ENCODE measurements at places on chromosomes 3 and 15.

GRCh38 chr3:71142441-71143161 lies 440.9 kb downstream of the FOXP1 start:
- DNase-seq = peak; percentile 39

DNA sequence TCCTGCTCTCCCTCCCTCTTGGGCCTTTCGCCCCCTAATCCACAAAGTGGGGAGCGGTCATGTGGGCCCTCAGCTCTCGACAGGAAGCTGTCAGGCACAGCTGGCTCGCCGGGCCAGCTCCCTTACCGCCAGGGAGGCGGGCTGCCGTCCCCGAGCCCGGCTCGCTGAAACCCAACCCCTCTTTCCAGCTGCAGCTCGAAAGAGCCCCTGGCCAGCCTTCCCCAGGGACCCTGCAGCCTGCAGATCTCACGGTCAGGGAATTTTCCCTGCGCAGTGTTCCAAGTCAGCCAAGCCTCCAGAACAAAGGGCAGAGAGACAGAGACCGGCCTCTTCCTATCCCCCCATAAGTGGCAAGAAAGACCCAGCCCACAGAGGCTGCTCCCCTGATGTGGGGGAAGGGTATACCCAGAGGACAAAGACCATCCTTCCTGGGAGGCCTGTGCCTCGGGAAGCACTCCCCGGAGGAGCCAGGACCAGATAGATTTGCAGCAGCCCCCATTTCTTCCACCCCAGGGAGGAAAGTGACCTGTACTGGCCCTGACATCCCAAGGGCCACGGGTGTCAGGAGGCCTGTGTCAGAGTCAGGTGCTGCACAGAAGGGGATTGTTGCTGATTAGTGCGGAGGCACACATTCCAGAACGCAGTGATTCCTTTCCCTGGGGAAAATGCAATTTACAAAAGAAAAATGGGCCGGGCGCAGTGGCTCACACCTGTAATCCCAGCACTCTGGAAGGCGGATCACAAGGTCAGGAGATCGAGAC lies 32.6 kb downstream of the MAGEF1 start:
- peak; percentile 42 for DNase-seq

DNA sequence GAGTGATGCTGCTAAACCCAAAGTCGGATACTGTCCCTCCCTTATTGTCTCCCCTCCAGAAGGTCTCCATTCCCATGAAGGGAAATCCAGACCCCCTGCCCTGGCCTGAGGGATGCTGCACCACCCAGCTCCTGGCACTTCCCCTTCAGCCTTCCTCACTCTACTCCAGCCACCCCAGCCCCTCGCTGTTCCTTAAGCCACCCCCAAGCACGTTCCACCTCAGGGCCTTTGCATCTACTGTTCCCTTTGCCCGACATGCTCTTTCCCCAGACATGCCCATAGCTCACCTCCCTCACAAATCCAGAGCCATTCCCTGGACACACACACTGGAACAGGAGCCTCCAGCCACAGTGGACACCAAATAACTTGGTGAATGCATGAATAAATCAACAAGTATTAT lies 8.1 kb downstream of the WNT7A start:
- DNase-seq = no peak

GRCh38 chr15:61818801-61819200 lies 241.4 kb downstream of the VPS13C start:
- DNase-seq = no peak

- DNase-seq = no peak
These were observed 142.5 kb upstream of the MBNL1 start for GRCh38 chr3:152126260-152126659.

GRCh38 chr3:9727041-9727595 lies 4.4 kb upstream of the BRPF1 start:
- DNase-seq = peak; percentile 21

DNA sequence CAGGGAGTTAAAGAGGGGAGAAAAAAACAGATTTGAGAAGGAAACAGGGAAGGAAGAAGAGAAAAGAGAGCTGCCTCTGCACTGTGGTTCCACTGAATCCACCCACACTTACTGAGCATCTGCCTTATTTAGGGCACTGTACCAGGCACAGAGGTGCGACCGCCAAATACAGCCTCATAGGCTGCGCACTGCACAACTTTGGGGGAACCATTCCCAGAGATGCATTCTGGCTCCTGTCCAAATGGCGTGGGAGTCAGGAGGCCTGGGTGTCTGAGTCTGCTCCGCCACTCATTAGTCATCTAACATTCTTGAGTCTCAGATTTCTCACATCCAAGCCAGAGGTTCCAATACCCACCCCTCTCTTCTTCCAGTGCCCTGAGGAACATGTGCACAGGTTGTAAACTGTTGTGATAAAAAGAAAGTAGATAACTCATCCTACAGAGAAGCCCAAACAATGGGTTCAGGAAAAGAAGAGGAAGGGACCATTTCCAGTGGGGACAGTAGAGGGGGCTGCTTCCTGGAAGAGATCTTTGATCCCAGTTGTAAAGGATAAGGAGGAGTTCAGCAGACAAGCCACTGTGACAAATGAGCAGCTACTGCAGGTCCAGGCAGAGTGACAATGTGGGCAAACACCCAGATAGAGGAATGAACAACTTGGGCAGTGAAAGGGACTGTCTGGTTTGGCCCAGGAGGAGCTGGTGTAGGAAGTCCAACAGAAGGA lies 254.6 kb downstream of the UACA start:
- peak; percentile 32 for DNase-seq

GRCh38 chr3:144487011-144487410 lies 515.4 kb downstream of the DIPK2A start:
- peak; percentile 76 for DNase-seq

DNA sequence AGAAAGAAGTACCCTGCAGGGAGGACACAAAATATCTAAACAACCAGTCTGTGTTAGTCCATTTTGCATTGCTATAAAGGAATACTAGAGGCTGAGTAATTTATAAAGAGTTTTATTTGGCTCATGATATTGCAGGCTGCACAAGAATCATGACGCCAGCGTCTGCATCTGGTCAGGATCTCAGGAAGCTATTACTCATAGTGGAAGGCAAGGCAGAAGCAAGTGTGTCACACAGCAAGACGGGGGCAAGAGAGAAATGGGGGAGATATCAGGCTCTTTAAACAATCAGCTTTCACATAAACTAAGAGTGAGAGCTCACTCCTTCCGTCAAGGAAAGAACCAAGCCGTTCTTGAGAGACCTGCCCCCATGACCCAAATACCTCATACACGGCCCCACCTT lies 614.8 kb downstream of the ZIC1 start:
- no peak for DNase-seq

GRCh38 chr3:195165790-195166189 lies 105.2 kb downstream of the XXYLT1 start:
- no peak for DNase-seq

GRCh38 chr15:74036271-74037170 lies 42.0 kb downstream of the PML start:
- DNase-seq = peak; percentile 69

GRCh38 chr3:120587332-120587975 lies 8.7 kb upstream of the NDUFB4 start:
- DNase-seq = no peak

DNA sequence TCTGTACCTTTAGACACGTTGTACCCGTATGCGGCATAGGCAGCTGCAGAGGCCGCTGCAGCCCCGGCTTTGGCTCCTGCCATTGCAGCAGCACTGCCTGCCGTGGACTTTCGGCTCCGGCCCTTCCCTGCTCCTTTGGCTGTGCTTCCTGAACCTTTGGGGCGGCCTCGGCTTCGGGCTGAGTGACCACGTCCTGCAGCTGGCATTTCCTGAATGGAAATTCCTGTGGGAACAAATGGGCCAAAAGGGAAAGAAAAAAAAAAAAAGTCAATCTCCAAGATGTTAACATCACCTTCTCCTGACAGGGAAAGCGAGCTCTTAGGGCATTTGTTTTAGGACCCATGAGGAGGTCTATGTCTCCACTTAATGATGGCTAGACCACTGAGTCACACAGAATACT lies 29.6 kb downstream of the CHAC1 start:
- DNase-seq = no peak

GRCh38 chr15:70127288-70127746 lies 29.6 kb upstream of the TLE3 start:
- peak; percentile 69 for DNase-seq

GRCh38 chr3:54515441-54516213 lies 393.3 kb downstream of the CACNA2D3 start:
- DNase-seq = no peak

DNA sequence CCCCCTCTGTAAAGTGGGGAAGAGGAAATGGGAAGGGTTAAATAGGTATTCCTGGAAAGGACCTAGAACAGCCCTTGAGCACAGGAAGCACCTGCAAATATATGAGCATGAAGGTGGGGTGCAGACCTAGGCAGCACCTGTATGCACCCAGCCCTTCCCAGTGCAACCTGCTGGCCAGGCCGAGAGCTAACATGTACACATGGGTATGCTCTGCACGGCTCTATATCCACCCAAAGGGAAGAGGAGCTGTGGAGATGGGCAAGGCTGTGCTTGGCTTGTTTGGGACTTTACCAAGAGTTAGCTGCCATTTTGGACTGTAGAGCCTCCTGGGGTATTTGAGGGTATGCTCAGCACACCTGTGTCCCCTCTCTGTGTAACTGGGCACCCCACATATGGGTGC lies 171.2 kb downstream of the KLF13 start:
- no peak for DNase-seq

DNA sequence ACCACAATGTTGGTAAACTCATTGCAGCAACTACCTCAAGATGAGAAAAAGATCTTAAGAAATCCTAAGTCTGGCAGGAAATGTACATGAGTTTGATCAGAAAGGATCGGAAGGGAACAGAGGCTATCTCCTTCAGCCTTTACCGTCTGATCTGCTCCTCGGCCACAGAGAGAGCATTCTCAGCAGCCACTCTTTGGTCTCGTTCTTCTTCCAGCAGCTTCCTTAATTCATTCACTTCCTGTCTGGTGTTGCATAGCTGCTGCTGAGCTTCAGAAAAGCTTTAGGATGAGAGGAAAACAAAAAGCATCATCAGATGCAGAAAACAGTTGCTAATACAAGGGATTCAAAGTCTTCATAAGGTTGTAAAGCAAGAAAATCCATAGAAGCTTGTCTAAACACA lies 6.6 kb upstream of the HCLS1 start:
- DNase-seq = no peak

DNA sequence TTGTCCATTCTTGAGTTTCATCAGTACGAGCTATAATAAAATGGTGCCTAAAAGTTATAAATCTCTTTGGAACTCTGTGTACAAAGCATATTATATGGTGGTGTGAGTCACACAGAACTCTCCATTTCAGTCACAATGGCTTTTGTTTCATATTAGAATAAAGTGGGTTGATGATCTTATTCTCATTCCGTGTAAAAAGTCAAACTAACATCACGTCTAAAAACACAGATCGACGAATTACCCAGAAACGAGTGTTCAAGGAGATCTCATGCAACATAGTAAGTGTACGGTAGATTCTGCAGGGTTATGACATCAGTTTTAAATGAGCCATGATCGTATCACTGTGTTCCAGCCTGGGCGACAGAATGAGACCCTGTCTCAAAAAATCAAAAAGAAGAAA lies 122.4 kb downstream of the FOXP1 start:
- no peak for DNase-seq

GRCh38 chr3:197958346-197958745 lies 1.7 kb upstream of the LMLN start:
- DNase-seq = no peak

DNA sequence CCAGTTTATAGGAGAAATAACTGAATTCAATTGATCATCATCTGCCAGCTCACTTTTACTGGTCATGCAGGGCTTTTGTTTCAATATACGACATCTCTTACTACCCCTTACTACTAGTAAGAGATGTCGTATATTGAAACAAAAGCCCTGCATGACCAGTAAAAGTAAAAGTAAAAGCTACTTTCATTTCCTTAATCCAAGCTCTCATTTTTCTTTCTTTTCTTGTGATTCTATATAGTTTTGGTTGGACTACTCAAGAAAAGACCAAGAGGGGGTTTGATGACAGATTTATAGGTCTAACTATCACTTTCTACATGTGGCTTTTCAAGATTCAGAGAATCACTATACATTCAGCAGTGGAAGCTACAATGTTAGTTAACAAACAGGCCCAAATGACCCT lies 1237.3 kb downstream of the ROBO2 start:
- DNase-seq = no peak

GRCh38 chr3:46571684-46572083 lies 5.6 kb upstream of the LRRC2 start:
- DNase-seq = no peak

DNA sequence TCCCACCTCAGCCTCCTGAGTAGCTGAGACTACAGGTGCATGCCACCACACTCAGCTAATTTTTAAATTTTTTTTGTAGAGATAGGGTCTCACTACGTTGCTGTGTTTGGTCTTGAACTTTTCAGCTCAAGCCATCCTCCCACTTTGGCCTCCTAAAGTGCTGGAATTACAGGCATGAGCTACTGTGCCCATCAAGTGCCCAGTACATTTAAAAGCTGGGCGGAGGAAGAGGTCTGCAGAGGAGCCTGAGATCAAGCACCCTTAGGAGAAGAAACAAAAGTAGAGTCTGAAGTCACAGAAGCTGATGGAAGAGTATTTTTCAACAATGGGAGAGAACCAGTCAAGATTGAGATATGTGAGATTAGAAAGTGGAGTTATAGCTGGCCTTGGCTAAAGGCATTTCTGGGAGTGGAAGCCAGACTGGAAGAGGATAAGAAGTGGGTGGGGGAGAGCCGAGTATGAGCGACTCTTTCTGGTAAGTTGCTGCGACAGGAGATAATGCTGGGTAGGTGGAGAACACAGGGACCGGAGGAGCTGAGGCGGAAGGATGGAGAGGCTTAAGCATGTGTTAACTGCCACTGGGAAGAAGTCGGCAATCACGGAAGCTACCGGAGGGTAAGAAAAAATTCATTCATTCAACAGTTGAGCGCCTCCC lies 782 bp upstream of the IREB2 start:
- peak; percentile 64 for DNase-seq

GRCh38 chr3:24526640-24527212 lies 32.1 kb upstream of the THRB start:
- no peak for DNase-seq

All from NCI-H524 (cell line).